Right atrium auricular region (tissue), 2 donors: ENCODE measurements at places on chromosomes 5 and 9. TPM values are rescaled to one million over a fixed set of nuclear protein-coding genes. Genes with fewer than 3 reads are reported as not detected.

Gene GFRA3
- 0.39 TPM for total RNA-seq

Gene KIF20A
- 4.3 TPM for total RNA-seq

Gene NDUFB6
- 70.1 TPM for total RNA-seq

DNA sequence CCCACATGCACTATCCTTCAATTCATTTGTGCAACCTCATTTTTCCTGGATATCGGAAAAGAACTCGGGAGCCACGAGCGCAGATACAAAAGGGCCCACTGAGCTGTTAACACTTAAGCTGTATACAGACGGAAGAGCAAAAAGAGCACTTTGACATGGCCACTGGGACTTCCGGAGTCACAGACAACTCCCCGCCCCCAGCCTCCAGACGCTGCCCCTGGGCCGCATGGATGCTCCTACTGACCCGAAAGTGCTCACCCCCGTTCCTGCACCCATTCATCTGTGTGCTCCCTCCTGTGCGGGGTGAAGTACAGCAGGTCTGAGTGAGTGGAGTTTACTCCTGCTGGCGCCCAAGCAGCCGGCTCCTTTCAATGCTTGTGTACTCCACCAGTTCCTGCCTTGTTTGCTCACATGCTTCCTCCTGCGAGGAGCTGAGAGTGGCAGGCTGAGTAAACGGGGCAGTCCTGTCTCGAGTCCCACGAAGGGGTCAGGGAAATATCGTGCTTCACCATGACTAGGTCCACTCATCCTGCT, 901.0 kb upstream of the CTNND2 start:
- no peak overlapping the region for H3K4me3 ChIP-seq
- H3K27me3 ChIP-seq = no peaks in the 10 kb centered on the region
- H3K4me1 ChIP-seq = no peaks in the 10 kb centered on the region
- no peak for DNase-seq

GRCh38 chr9:131752231-131752884, 12.5 kb upstream of the RAPGEF1 start:
- H3K27me3 ChIP-seq = no peaks in the 10 kb centered on the region
- DNase-seq = no peak
- no peak overlapping the region for H3K4me3 ChIP-seq
- H3K27ac ChIP-seq = no peak overlapping the region
- H3K4me1 ChIP-seq = no peaks in the 10 kb centered on the region

DNA sequence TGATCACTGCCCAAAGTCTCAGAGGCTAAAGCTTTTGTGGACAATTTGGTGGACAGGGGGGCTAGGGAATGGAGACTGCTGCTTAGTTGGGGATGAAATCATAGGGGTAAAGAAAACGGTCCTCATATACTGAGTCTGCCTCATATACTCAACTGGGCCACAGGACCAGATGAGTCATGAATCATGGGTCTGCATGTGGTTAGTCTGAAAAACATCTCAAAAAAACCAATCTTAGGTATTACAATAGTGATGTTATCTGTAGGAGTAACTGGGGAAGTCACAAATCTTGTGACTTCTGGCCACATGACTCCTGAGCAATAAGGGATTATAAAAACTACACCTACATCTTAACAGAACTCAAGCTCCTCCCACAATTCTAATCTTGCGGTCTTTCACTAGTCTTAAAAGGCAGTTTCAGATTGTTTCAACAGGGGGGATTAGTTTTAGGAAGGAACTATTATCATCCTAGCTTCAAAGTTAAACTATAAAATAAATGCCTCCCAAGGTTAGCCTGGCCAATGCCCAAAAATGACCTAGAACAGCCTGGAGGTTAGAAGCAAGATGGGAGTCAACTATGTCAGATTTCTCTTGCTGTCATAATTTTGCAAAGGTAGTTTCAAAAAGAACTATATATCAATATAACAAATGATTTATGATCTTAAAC, 17.5 kb downstream of the TMEM161B start:
- no peaks in the 10 kb centered on the region for H3K4me1 ChIP-seq
- H3K4me3 ChIP-seq = no peak overlapping the region
- H3K27me3 ChIP-seq = no peaks in the 10 kb centered on the region
- no peaks in the 10 kb centered on the region for H3K36me3 ChIP-seq
- no peak overlapping the region for H3K27ac ChIP-seq

- H3K4me1 ChIP-seq = no peaks in the 10 kb centered on the region
- H3K27me3 ChIP-seq = no peaks in the 10 kb centered on the region
- H3K36me3 ChIP-seq = no peaks in the 10 kb centered on the region
- peak overlapping the region; percentile 26 for H3K27ac ChIP-seq
- peak overlapping the region; percentile 51 for H3K4me3 ChIP-seq
Measured at GRCh38 chr9:129666575-129666974, 1.1 kb downstream of the PRRX2 start.

Gene CDX1
- total RNA-seq = not detected

DNA sequence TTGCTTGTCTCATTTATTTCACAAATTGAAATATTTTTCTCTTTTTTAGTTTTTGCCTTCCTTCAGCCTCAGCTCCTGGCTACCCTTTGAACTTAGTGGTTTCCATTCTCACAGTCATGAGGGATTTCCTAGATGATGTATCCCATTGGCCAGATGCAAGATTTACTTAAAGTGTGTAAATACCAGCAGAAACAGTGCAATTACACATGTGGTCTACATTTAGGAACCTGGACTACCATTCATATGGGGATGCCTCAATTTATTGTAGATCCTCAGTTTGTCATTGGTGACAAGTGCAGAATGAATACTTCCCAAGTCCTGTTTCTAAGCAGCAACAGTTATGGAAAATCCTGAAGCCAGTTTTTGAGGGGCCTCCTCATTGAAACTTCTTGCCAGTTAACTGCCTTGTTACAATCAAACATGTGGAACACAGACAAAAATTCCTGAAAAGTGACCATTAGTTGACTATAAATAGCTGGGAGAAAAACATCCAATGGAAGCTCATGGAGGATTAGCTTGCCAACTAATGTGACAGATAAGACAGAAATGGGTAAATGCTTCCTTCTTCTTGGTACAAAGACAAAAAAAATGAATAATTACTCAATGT, 113.6 kb upstream of the FER start:
- no peak for DNase-seq
- H3K27ac ChIP-seq = no peak overlapping the region
- H3K36me3 ChIP-seq = no peaks in the 10 kb centered on the region
- H3K27me3 ChIP-seq = no peaks in the 10 kb centered on the region
- no peaks in the 10 kb centered on the region for H3K4me1 ChIP-seq
- H3K4me3 ChIP-seq = no peak overlapping the region

Gene OMD
- 22.7 TPM for total RNA-seq

DNA sequence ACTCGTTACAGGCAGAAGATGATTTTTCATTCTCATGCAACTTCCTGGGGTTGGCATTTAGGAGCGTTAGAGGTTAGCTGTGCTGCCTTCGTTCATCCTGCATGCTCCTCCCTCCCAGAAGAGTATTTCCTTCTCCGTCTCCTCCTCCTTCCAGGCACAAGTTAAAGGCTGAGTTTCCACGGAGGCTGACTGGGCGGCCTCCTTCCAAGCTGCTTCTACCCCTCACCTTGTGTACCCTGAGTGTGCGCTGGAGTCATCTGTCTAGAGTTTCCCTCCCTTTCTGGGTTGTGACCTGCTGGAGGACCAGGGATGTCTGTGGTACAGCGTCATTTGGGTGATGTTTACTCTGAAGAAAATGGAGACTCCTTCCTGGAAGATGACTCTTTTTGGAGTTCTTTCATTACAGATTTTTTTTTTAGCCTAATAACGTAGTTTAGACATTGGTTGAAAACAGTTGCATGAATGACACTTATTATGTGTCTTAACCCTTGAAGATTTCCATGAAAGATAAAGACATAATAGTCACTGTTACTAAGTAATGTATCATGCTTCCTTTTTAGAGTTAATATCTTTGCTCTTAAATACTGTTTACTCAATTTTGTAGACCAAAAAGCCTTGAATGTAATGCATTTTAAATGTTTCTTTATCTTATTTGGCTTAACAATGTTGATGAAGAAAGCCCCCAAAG, 146.9 kb downstream of the TENT4A start:
- no peak for DNase-seq
- no peaks in the 10 kb centered on the region for H3K27me3 ChIP-seq
- H3K4me1 ChIP-seq = no peaks in the 10 kb centered on the region
- no peak overlapping the region for H3K27ac ChIP-seq
- H3K4me3 ChIP-seq = no peak overlapping the region
- no peaks in the 10 kb centered on the region for H3K36me3 ChIP-seq

- H3K4me1 ChIP-seq = no peaks in the 10 kb centered on the region
- H3K4me3 ChIP-seq = no peak overlapping the region
- no peak overlapping the region for H3K27ac ChIP-seq
- no peak for DNase-seq
Measured at GRCh38 chr5:171268700-171269620, 40.1 kb upstream of the TLX3 start.

Gene PSAT1
- total RNA-seq = 0.31 TPM

- H3K27me3 ChIP-seq = no peaks in the 10 kb centered on the region
- H3K27ac ChIP-seq = peak overlapping the region; percentile 32
- H3K4me3 ChIP-seq = peak overlapping the region; percentile 45
- peaks cover 7% of the 10 kb centered on the region for H3K4me1 ChIP-seq
- peak; percentile 55 for DNase-seq
Measured at GRCh38 chr9:129282731-129283211, 104.7 kb upstream of the IER5L start.

- H3K27ac ChIP-seq = no peak overlapping the region
- H3K4me1 ChIP-seq = no peaks in the 10 kb centered on the region
- H3K4me3 ChIP-seq = no peak overlapping the region
- DNase-seq = no peak
- no peaks in the 10 kb centered on the region for H3K27me3 ChIP-seq
Measured at GRCh38 chr5:91599863-91600262, 216.7 kb upstream of the ARRDC3 start.

- peak overlapping the region; percentile 91 for H3K27ac ChIP-seq
- no peaks in the 10 kb centered on the region for H3K4me1 ChIP-seq
- DNase-seq = no peak
- peaks cover 33% of the 10 kb centered on the region for H3K36me3 ChIP-seq
- H3K4me3 ChIP-seq = no peak overlapping the region
Measured at GRCh38 chr9:113598883-113599282, 135.4 kb downstream of the RGS3 start.

Gene ZNF658
- 8.6 TPM for total RNA-seq

Gene ZNF367
- 0.75 TPM for total RNA-seq

Gene GADD45G
- 80.0 TPM for total RNA-seq

DNA sequence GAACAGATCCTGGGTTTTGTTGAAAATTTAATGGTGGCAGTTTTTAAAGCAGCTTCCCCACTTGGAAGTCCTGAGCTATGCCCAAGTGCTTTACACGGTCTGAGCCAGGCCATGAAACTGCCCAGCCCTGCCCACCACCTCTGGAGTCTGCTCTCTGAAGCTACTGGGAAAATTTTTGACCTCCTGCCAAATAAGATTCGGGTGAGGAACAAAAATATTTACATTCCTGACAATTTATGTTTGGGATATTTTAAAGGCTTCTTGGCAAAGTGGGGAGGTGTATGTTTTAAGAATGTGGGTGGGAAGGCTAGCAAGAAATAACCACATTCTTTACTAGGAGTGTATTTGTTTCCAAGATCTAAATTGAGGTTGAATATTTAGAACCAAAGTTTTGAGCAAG, 50.0 kb downstream of the HACD4 start:
- no peak for DNase-seq
- no peaks in the 10 kb centered on the region for H3K4me1 ChIP-seq
- H3K27me3 ChIP-seq = no peaks in the 10 kb centered on the region
- no peak overlapping the region for H3K27ac ChIP-seq
- H3K36me3 ChIP-seq = peaks cover 17% of the 10 kb centered on the region

- no peaks in the 10 kb centered on the region for H3K27me3 ChIP-seq
- H3K4me3 ChIP-seq = no peak overlapping the region
- no peak for DNase-seq
- peaks cover 63% of the 10 kb centered on the region for H3K4me1 ChIP-seq
Measured at GRCh38 chr5:139137697-139138096, 60.5 kb downstream of the SIL1 start.

DNA sequence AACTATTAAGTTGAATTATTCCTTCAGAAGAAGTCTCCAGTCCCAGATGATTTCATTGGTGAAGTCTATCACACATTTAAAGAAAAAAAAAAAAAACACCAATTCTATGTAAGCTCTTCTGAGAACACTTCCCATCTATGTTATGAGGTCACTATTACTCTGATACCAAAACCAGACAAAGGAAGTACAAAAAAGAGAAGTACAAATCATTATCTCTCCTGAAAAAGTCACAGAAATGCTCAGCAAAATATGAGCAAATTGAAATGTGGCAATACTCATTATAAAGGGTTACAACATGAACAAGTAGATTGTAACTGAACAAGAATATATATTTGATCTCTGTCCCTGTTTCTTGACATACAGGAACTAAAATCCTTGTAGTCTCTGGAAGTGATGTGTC, 280.4 kb downstream of the TLE1 start:
- H3K36me3 ChIP-seq = no peaks in the 10 kb centered on the region
- no peaks in the 10 kb centered on the region for H3K4me1 ChIP-seq
- DNase-seq = no peak
- H3K4me3 ChIP-seq = no peak overlapping the region
- no peak overlapping the region for H3K27ac ChIP-seq

Gene HTR4
- total RNA-seq = 4.3 TPM

- DNase-seq = no peak
- H3K27ac ChIP-seq = no peak overlapping the region
- no peaks in the 10 kb centered on the region for H3K4me1 ChIP-seq
- H3K4me3 ChIP-seq = no peak overlapping the region
Measured at GRCh38 chr5:24059006-24059405, 551.6 kb downstream of the PRDM9 start.

DNA sequence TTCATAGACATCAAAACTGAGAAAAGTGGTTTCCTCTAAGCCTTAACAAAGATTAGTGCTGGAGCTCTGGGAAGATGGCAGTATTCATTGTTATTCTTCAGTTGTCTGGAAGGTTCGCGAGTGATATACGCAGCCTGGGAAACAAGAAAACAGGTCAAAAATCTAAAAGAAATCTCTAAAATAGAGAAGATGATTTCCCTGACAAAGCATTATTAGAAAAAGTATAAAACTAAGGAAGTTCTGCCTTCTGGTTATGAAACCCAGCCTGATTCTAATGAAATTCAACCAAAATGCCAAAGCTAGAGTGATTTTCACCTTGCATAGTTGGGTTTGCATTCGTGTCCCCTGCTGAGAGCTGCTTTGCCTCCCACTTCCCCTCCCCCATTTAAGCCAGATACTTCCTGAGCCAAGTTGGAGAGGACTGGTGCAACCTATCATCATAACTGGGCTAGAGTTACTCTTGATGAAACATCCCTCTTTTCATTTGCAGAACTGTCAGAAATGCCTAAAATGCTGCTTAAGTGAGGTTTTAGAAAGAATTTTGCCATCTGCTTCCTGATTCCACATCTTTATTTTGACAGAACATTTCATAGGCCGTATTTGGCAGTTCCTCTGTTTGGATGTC, 48.4 kb downstream of the NDFIP1 start:
- no peaks in the 10 kb centered on the region for H3K36me3 ChIP-seq
- DNase-seq = no peak
- H3K27ac ChIP-seq = no peak overlapping the region
- peaks cover 6% of the 10 kb centered on the region for H3K4me1 ChIP-seq
- no peak overlapping the region for H3K4me3 ChIP-seq
- no peaks in the 10 kb centered on the region for H3K27me3 ChIP-seq

DNA sequence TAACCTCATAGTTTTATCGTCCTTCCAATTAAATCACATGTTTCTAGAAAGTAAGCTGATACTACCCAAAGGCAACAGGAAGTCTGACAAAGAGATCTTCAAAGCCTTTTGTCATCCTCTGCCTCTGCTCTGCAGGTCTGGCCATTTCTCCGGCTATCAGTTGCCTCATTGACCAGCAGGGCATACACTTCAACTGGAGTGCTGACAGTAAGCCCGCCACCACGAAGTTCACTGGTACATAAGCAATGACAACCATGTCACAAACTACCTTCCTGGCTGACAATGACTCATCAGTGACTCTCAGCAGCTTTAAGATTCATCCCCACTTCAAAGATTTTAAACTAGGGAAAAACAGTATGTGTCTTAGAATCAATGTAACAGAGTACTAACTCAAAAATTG, 20.6 kb downstream of the SPTLC1 start:
- no peak overlapping the region for H3K4me3 ChIP-seq
- H3K27me3 ChIP-seq = no peaks in the 10 kb centered on the region
- no peak overlapping the region for H3K27ac ChIP-seq
- H3K36me3 ChIP-seq = no peaks in the 10 kb centered on the region
- no peak for DNase-seq
